ENCODE measurements at places on chromosomes 12 and 14.

- no peak for DNase-seq
These were observed 67.6 kb upstream of the KTN1 start for GRCh38 chr14:55512421-55512820.

GRCh38 chr12:57011438-57012424 lies 4.6 kb downstream of the TAC3 start:
- no peak for DNase-seq

GRCh38 chr12:71407732-71408131 lies 31.9 kb upstream of the LGR5 start:
- DNase-seq: no peak

DNA sequence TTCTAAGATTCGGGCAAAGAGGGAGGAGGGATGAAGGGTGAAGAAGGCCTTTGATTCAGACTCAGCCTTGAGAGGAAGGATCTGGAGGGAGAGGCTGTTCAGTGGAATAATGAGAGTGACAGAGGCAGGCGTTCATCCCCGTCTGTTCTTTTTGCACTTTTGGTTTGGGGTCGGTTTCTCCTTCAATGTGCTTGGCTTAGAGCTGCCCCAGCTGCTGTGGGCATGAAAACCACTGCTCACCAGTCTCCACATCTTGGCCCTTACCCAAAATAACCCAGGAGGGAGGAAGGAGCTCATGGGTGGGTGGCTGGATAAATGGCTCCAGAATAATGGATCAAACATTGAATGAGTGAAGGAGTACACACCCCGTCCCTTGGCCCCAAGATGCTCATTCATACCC lies 261.7 kb upstream of the FKBP4 start:
- no peak for DNase-seq

DNA sequence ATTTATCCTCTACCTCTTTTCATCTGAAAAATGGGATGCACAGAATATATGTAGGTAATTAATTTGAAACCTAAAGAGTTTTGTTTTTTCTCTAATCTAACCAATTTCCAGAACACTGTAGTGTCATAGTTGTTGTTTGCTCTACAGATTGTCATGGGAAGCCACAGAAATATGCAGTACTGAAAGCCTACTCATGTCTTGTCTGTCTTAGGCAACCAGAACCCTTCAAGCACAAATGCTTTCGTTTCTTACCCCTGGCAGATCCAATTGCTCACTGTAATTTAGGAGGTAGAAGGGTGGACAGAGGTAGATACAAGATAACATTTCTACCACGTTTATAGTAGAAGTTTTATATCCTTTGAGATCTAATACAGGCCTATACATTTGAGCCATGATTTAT lies 330.2 kb upstream of the NOVA1 start:
- DNase-seq: no peak

DNA sequence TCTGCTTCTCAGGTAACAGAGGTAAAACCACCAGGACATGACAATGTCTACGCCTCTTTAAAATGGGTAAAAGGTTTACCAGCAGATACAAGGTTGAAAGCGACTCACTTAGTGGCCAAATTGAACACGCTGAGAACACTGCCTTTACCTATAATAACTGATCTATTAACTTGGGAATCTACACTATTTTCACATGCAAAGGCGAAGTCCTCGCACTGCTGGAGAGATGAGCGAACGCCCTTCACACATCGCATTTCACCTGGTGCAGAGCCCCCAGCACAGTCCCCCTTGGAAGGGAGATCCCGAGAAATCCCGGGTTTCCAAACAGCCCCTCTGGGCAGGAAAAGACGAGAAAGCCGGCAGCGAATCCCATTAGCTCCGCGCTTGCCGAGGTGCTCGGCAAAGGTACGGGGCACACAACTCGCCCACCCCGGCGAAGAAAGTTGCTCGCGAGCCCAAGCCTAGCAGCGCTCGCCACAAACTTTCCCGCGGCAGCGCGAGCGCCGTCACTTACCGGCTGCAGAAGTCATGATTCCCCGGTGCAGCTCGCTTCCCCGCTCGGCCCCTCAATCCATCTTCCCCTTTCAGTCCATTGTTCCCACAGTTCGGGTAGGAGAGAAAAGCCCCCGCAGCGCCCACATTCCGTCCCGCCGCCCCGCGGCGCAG lies 423 bp downstream of the FGD6 start:
- no peak for DNase-seq

DNA sequence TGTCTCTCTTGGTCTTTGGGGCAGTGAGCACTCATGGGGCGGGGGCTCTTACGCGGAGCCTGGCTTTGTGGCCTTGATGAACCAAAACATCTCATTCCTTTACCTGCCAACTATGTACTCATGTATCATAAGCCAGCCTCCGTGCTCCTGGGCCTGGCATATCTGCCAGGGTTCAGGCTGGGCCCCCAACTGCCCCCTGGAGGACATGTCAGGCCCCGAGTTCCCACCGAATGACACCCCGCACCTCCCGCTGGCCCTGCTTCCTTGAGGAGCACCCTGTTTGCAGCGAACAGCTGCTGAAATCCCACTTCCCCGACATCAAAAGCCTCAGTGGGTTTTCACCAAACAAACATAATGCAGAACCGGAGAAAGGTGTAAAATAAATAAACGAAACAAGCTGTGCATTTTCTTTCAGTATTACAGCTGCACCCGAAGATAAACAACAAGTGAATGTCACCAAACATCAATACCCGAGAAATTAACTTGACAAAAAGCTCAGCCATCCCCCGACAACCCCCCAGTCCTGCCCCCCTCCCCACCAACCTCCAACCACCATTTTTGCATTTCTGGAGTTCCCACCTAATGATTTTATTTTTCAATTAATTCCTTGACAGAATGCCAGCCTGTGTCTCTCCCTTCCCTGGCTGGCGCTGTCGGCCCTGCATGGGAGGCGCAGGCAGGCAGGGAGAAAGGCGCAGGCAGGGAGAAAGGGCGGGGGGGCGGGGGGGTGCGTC lies 139.2 kb downstream of the RBM19 start:
- DNase-seq: no peak
